ENCODE measurements at places on chromosomes 1 and 21.

- no peak for DNase-seq
Observed at GRCh38 chr1:226126824-226127569, 59.5 kb downstream of the ACBD3 start.

DNA sequence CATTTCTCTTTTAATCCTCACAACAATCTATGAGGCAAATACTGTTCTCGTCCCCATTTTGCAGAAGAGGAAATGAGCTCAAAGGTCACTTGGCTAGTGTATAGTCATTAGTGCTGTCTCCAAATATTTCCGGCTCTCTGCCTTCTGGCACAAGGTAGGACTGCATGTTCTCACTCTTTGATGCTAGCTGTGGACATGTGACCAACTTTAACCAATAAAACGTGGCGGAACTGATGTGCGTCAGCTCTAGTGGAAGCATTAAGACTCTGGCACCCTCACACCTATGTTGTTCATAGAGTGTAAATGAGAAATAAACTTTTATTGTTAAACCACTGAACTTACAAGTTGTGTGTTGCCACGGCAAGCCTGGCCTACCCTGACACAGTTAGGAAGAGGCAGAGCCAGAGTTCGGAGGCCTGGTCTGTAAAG is 5.0 kb upstream of the KIF21B start:
- DNase-seq: no peak

- DNase-seq: no peak
Observed at GRCh38 chr1:3032371-3033039, 11.2 kb downstream of the ACTRT2 start.

DNA sequence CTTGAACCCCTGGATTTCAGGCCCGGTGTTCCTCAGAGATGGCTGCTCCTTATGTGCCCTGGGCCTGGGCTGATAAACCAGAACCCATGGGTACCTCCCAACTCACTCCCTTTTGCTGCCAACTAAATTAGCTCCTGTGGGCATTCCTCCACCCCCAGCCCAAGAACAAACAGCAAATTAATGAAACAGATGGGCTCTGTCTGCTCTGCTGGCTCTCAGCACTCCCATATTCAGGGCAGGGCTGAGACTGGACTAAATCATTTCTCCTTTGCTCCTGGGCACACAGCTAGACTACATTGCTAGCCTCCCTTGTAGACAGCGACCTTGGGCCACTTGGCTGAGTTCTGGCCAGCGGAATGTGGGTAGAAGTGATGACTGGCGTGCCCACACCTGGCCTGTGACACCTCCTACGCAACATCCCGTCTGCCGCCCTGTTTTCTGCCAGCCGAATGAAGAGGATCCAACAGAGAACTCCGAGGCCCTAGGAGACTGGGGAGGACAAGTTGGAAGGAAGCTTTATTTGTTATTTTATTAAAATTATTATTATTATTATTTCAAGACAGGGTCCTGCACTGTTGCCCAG is 101.9 kb upstream of the DISP3 start:
- DNase-seq: no peak

GRCh38 chr1:41371630-41372599 is 10.7 kb downstream of the FOXO6 start:
- no peak for DNase-seq

DNA sequence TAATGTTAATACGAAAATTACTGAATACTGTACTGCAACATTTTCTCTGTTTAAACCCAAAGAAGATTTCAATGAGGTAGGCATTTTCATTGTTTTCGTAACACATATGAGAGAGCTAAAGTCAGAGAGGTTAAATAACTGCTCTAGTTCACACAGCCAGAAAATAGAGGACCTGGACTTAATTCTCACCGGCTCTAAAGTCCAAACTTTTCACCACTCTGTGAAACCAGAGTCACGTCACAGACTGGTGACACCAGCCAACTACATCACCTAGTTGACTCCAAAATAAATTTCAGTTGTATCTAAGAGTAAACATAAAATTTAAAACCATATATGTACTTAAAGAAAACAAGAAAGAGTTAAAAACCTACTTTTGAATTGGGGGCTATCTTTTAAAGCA is 146.7 kb downstream of the FCRL5 start:
- no peak for DNase-seq

DNA sequence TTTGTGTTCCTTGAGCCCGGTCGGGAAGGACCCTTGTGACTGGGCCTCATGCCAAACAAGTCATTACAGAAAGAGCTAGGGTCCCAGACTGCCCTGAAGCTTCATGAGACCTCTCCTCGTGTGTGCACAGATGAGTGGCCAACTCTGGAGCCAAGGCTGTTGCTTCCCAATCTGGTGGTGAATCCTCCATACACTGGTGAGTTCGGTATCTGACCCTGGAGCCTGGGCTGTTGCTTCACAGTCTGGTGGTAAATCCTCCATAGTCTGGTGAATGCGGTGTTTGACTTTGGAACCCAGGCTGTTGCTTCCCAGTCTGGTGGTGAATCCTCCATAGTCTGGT is 737.8 kb downstream of the MATN1 start:
- DNase-seq: no peak

DNA sequence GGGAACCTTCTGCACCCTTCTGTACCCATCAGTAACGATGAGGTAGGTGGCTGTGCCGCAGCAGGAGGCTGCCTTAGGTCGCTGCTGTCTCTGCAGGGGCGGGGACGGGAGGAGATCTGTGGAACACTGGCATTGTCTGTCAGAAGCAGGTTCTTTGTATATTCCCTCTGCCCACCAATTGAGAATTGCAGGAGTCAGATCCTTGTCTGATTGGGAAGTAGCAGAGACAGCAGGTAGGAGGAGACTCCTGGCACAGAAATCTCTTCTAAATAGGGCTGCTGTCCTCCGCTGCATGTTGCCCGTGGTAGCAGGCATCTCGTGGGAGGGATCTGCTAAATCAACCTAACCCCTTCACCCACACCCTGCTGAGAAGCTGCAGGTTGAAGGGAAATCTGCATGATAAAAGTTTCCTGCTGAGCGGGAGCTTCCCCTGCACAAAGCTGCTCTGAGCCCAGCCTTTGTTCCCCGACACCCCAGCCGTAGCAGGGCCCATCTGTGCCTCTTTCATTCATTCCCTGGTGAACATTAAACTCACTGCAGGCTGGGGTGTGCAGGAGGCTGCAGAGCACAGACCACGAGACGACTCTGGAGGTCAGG is 15.9 kb downstream of the SARS1 start:
- DNase-seq: no peak

- no peak for DNase-seq
Observed at GRCh38 chr1:63866084-63866483, 92.3 kb downstream of the ROR1 start.

GRCh38 chr1:204568576-204569315 is 52.5 kb downstream of the MDM4 start:
- no peak for DNase-seq

- no peak for DNase-seq
Observed at GRCh38 chr1:234243521-234244260, 129.6 kb upstream of the COA6 start.

DNA sequence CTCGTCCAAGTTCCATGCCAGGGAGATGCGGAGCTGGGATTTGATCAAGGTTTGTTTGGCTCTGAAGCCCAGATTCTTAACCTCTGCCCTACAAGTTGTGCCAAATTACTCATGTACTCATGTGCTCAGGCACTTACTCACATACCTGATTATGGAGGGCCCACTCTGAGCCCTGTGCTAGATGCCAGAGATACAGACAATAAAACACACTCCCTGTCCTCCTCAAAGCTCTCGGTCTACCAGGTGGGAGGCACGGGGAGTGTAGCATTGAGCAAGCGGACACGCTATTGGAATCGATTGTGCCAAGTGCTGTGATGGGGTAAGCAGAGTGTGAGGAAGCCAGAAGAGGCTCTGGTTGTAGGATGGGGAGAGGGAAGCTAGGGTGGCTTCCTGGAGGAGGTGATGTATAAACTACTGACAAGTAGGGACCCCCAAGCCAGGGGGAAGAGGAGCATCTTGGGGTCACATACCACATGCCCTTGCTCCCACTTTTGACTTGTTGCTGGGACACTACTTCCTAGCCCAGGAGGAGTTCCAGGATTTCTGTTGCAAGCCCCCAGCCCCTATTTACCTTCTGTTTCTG is 49.8 kb upstream of the IFNLR1 start:
- DNase-seq: no peak

DNA sequence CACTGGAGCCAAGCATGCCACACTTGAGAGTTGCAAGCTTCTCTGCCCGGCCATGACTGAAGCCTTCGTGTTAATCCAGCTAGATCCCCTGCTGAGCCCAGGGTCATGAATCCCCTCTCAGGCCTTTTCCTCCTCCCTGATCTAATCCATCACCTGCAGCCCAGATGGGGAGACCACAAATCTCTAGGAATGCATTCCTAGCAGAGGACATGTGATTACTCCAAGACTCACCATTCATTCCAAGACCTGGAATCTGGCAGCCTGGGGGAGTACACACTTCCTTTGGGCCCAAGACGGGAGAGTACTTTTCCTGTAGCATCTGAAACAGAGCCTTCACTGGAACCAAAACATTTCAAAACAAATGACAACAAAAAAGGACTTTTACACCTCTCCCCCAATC is 269.3 kb upstream of the NFIA start:
- DNase-seq: no peak

- no peak for DNase-seq
Observed at GRCh38 chr1:234932106-234932505, 196.5 kb downstream of the TOMM20 start.

DNA sequence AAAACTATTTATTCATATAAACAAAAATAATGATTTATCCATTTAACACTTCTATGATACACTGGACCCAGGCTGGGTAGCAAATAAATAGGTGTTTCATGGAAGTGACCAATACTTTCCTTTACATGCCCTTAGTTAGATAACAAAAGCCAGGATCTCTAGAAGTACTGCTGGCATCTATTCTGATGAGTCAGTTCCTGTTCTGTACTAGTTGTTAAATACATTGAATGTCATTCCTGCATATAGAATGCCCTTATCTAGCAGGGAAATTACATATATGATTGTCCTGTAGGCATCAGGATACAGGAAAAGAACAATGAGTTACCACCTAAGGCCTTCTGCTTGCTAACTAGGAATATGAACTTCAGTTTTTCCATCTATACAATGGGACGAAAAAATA is 130.8 kb downstream of the HFM1 start:
- DNase-seq: no peak

DNA sequence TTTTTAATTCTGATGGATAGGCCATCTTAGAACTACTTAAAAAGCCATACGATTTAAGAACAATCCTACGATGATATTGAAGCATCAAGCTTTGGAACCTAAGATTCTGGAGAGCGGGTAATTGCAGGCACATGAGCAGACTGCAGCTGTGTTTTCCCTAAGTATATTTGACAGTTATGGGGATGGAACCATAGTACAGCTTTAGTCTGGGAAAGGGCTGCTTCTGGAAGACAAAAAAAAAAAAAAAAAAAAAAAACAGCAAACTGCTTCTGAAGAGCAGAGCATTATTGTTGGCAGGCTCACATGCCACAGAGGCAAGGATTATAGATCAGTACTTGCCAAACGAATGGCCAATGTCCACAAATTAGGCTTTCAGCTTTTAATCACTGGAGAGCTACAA is 1618.7 kb downstream of the AMY1C start:
- no peak for DNase-seq

DNA sequence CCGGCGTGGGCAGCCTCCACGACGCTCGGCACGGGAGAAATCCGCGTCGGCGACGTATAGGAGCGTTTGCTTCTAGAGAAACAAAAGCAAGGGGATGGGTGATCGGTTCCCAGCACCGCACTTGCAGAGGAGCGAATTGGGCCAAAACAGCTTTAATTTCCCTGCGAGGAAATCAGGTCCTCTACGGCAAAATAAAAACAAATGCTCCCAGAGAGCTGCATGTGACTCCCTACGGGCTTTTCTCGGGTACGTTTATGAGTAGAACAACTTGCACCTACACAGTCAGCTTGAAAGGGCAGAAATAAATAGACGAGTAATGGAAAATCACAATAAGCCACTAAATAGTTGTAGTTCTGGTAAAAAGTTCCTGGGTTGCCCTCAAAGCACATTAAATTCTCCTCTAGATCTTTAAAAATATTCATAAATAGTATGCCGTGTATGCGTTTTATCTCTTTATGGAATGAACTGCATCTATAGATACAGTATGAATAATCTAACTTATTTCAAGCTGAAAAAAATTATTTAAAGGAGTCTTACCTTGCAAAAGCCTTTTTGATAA is 1.2 kb downstream of the NHLH2 start:
- no peak for DNase-seq

DNA sequence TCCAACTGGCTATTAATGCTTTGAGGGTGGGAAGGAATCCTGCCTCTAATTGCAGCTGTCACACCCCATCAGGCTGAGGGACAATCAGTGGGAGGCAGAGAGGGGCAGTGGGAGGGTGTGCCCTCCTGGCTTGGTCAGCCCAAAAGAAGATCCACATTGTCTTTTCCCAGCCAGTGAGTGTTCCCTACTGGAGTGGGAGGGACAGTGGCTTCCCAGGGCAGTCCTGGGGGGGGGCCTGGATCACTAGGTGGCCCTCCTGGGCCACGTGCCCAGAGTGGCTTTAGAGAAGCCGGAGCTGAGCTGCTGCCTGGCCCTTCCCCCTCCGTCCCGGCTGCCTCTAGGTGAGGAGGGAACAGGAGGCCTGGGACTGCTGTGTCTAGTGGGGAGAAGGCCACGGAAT is 14.0 kb downstream of the INKA2 start:
- DNase-seq: no peak

GRCh38 chr1:205766038-205766437 is 9.2 kb downstream of the RAB29 start:
- no peak for DNase-seq

DNA sequence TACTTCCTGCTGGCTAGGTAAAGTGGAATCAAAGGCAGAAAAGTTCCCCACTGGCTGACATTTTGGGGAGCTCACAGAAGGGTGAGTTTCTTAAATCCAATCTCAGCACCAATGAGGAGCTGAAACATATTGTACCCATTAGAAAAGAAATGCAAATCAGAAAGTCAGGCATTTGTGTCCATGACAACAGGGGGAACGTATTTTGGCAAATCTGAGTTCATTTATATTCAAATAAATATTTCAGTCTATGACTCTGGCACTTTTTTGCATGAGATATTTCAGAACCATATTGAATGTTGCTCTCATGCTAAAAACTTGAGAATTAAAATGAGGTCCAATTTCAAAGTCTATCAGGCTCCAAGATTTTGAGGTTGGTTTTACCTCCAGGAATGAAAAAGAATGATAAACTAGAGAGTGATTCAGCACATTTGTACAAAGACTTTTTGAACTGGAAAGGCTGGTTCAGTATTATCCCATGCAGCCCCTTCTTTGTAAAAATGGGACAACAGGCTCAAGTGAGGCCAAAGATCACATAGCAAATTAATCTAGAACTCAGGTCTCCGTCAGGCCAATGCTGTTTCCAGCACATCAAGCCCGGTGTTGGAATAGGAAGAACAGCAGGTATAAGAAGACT is 202.2 kb downstream of the RRAGC start:
- DNase-seq: no peak

DNA sequence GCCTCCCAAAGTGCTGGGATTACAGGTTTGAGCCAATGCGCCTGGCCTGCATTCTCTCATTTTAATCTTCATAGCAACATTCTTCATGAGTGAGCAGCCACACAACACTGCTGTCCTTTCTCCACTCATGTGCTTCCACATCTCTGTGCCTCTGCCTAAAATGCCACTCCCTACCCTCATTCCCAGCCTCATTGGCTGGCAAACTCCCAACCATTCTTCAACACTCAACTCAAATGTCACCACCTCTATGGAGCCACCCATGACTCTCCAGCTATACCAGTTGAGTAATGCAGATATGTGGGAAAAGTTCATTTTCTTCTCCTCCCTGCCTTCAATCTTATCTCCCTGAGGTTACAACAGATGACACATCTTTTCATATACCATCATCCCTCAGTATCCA is 53.9 kb upstream of the ZC3H12A start:
- DNase-seq: no peak

Data from esophagus squamous epithelium (tissue), 5 donors.